ENCODE measurements at places on chromosomes 5 and 9. TPM values are rescaled to one million over a fixed set of nuclear protein-coding genes. Genes with fewer than 3 reads are reported as not detected.

DNA sequence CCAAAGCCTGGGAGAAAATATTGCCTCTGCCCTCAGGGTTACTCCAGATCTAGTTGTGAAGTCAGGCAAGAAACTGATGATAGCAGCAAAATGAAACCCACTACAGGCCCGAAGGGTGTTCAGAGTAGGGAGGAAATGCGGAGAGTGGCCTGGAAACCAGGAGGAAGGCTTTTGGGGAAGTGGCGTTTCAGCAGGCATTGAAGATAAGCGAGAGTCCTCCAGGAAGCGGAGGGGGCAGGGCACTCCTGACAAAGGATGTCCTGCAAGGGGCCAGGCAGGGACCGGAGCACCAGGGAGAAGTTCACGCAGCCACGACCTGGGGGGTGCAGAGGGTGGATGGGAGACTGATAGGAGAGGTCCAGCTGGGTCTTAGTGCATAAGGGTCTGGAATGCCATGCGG, 7.8 kb upstream of the FOXI1 start:
- DNase-seq, result no peak
- no peak overlapping the region for H3K4me3 ChIP-seq
- H3K4me1 ChIP-seq, result no peaks in the 10 kb centered on the region
- H3K27ac ChIP-seq, result no peak overlapping the region

GRCh38 chr5:143147383-143147782, 256.1 kb downstream of the NR3C1 start:
- H3K4me3 ChIP-seq, result no peak overlapping the region
- DNase-seq, result no peak
- H3K4me1 ChIP-seq, result peaks cover 41% of the 10 kb centered on the region
- H3K27me3 ChIP-seq, result no peaks in the 10 kb centered on the region
- no peak overlapping the region for H3K27ac ChIP-seq

GRCh38 chr9:99827244-99827643, 5.6 kb downstream of the NR4A3 start:
- H3K4me1 ChIP-seq, result peaks cover 5% of the 10 kb centered on the region
- H3K36me3 ChIP-seq, result no peaks in the 10 kb centered on the region
- H3K4me3 ChIP-seq, result no peak overlapping the region
- DNase-seq, result no peak
- no peaks in the 10 kb centered on the region for H3K27me3 ChIP-seq

- H3K27me3 ChIP-seq, result no peaks in the 10 kb centered on the region
- no peak overlapping the region for H3K4me3 ChIP-seq
These were observed 247.6 kb upstream of the PDE4D start for GRCh38 chr5:60141119-60141518.

Gene PPP1R2B
- total RNA-seq, result not detected

Gene C9orf153
- total RNA-seq, result not detected

Gene PTGR1
- total RNA-seq, result 86.8 TPM

Gene ZNF189
- total RNA-seq, result 13.3 TPM

DNA sequence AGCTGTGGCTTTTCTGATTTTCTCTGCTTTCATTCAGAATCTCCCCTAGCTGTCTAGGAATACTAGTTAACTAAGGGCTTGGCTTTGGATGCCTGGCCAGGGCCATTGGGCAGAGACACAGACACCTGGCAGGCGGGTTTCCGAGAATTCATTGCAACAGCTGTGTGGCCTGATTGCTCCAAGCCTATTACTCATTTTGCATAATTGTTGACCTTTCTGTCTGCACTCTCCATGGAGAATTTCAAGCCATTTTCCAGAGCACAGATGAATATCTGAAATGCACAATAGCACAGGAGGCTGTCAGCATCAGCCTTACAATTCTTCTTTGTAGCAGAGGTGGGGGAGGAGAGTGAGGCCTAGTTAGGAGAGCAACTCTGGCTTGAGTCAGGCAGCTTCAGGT, 310.5 kb downstream of the DMAC1 start:
- no peaks in the 10 kb centered on the region for H3K36me3 ChIP-seq
- DNase-seq, result no peak
- H3K27ac ChIP-seq, result no peak overlapping the region
- no peaks in the 10 kb centered on the region for H3K4me1 ChIP-seq
- H3K27me3 ChIP-seq, result no peaks in the 10 kb centered on the region

DNA sequence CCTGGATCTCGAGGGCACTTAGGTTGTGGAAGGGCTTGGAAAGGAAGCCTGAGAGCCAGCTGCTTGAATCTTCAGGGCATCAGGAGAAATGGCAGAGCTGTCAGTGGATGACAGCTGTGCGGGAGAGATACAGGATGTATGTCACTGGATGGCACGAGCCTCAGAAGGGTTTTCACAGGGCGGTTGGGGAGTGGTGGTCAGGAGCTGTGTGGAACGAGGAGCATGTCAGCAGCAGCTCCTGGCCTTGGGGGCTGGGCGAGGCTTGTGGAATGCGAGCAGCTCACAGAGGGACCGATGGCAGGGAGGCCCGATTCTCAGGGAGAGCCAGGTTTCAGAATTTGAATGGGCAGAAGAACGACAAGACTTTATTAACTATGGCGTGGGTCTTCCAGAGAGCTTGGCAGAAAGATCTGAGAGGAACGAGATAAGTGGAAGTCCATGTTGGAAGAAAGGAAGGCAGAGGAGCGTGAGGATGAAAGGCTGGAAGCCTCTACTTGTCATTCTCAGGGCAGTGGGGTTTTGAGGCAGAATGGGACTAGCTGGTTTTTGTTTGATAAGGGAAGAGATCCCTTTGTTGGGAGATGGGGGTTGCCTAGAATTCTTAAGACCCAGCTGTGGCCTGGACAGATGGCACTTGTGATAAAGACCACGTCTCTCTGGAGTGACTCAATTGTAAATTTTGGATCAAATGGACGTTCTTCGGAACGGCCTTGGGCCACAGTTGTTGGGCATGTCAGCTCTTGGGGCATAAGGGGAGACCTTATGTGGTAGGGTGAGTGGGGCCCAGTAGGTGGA, 60.3 kb downstream of the SNX30 start:
- no peak overlapping the region for H3K4me3 ChIP-seq
- no peak overlapping the region for H3K27ac ChIP-seq
- H3K36me3 ChIP-seq, result no peaks in the 10 kb centered on the region
- no peaks in the 10 kb centered on the region for H3K4me1 ChIP-seq
- no peak for DNase-seq
- no peaks in the 10 kb centered on the region for H3K27me3 ChIP-seq

- H3K4me1 ChIP-seq, result no peaks in the 10 kb centered on the region
- no peak overlapping the region for H3K27ac ChIP-seq
- H3K4me3 ChIP-seq, result no peak overlapping the region
- H3K36me3 ChIP-seq, result no peaks in the 10 kb centered on the region
- H3K27me3 ChIP-seq, result peaks cover 18% of the 10 kb centered on the region
These were observed 28.3 kb downstream of the PAEP start for GRCh38 chr9:135589596-135590485.

Gene HEMGN
- total RNA-seq, result not detected

- no peak overlapping the region for H3K4me3 ChIP-seq
- no peak overlapping the region for H3K27ac ChIP-seq
- H3K36me3 ChIP-seq, result no peaks in the 10 kb centered on the region
- H3K27me3 ChIP-seq, result no peaks in the 10 kb centered on the region
These were observed 62.7 kb upstream of the ASS1 start for GRCh38 chr9:130382096-130382495.

GRCh38 chr9:131982671-131983239, 96.9 kb downstream of the MED27 start:
- no peak overlapping the region for H3K4me3 ChIP-seq
- H3K27me3 ChIP-seq, result no peaks in the 10 kb centered on the region
- H3K36me3 ChIP-seq, result no peaks in the 10 kb centered on the region
- no peaks in the 10 kb centered on the region for H3K4me1 ChIP-seq

DNA sequence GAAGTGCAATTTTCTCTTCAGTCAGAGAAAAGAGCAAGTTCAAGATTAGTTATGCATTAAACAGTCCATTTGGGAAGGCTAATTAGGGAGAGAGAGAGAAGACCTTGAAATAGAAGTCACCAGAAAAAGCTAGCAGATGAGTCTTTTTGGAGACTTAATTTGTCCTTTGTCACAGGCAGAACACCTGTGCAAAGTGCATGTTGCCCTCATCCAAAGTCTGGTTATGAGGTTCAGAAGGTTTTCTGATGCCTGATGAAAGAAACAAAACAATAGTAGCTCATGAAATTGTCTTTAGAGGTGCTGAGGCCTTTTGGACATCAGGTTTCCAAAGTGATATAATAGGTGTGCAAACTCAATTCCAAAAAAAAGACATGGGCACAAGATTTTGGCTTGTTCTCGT, 199.3 kb downstream of the MAN2A1 start:
- DNase-seq, result no peak
- H3K27ac ChIP-seq, result no peak overlapping the region
- no peaks in the 10 kb centered on the region for H3K4me1 ChIP-seq

DNA sequence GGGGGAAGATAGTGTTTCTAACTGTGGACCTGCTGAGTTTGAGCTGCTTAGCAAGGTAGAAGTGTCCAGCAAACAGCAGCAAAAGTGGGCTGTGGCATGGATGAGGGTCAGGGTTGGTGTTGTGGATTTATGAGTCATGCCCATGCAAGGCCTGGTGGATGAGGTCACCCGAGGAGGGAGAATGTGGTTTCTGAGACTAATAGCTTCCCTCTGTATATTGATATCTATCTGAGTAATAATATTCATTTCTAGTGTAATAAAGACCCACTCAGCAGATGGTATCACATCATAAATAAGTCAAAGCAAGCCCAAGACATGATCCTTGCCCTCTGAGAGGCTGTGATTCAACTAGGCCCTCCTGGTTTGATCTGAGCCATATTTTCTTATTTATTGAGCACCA, 597.8 kb upstream of the CLINT1 start:
- peak; percentile 88 for DNase-seq
- no peaks in the 10 kb centered on the region for H3K36me3 ChIP-seq
- H3K4me1 ChIP-seq, result peaks cover 12% of the 10 kb centered on the region
- no peaks in the 10 kb centered on the region for H3K27me3 ChIP-seq
- H3K4me3 ChIP-seq, result no peak overlapping the region

DNA sequence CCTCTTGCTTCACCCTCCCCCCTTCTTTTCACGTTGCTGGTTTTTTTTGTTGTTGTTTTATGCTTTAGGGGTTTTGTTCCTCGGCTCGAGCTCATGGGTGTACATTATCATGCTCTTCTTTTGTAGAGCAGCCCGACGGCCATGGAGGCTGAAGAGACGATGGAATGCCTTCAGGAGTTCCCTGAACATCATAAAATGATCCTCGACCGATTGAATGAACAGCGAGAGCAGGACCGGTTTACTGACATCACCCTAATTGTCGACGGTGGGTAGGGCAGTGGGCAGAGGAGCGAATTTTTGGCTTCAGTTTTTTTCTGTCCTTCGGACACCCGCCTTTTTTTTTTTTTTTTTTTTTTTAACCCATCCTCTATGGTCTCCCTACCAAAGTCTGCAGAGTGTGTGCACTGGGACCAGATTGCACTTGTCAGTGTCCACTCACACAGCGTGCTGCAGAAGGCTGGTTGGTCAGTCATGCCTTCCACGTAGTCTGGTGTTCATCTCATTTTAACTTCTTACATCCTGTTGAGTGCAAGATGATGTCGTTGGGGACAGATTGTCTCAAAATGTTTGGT, 1.3 kb downstream of the ZNF131 start:
- no peak for DNase-seq
- peak overlapping the region; percentile 67 for H3K4me3 ChIP-seq
- no peaks in the 10 kb centered on the region for H3K27me3 ChIP-seq
- peaks cover 14% of the 10 kb centered on the region for H3K4me1 ChIP-seq

GRCh38 chr9:76756268-76756640, 8.0 kb upstream of the PCA3 start:
- no peaks in the 10 kb centered on the region for H3K27me3 ChIP-seq
- no peaks in the 10 kb centered on the region for H3K4me1 ChIP-seq
- H3K4me3 ChIP-seq, result no peak overlapping the region
- H3K27ac ChIP-seq, result no peak overlapping the region

DNA sequence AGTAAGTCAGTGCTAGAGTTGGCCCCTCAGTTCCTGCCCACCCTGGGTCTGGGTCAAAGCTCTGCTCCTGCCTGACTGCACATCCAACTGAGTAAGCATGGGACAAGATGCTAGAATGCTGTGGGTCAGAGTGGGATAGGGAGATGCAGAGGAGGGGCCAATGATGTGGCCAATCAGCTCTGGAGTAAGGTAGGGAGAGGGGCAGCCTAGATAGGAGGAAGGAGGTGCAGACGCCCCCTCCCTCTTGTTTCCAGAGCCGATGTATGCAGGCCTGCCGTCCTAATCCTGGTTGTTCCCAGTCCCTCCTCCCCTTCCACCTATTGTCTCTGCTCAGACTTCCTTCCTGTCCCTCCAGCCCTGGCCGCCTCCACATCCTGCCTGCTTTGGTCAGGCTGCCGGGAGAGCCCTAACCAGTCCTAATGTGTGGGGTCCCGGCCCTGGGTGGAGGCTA, 1.3 kb downstream of the ARAP3 start:
- peak overlapping the region; percentile 79 for H3K27ac ChIP-seq
- H3K4me1 ChIP-seq, result peaks cover 27% of the 10 kb centered on the region
- H3K36me3 ChIP-seq, result peaks cover 44% of the 10 kb centered on the region

Gene DRD1
- total RNA-seq, result 10.0 TPM

GRCh38 chr5:148839960-148840359, 13.5 kb downstream of the ADRB2 start:
- no peaks in the 10 kb centered on the region for H3K27me3 ChIP-seq
- DNase-seq, result no peak
- no peak overlapping the region for H3K4me3 ChIP-seq
- H3K27ac ChIP-seq, result no peak overlapping the region
- H3K36me3 ChIP-seq, result peaks cover 30% of the 10 kb centered on the region

Gene MYOZ3
- not detected for total RNA-seq

GRCh38 chr9:91858213-91859030, 91.6 kb downstream of the ROR2 start:
- H3K4me1 ChIP-seq, result no peaks in the 10 kb centered on the region
- H3K4me3 ChIP-seq, result no peak overlapping the region
- H3K27me3 ChIP-seq, result no peaks in the 10 kb centered on the region
- no peaks in the 10 kb centered on the region for H3K36me3 ChIP-seq

DNA sequence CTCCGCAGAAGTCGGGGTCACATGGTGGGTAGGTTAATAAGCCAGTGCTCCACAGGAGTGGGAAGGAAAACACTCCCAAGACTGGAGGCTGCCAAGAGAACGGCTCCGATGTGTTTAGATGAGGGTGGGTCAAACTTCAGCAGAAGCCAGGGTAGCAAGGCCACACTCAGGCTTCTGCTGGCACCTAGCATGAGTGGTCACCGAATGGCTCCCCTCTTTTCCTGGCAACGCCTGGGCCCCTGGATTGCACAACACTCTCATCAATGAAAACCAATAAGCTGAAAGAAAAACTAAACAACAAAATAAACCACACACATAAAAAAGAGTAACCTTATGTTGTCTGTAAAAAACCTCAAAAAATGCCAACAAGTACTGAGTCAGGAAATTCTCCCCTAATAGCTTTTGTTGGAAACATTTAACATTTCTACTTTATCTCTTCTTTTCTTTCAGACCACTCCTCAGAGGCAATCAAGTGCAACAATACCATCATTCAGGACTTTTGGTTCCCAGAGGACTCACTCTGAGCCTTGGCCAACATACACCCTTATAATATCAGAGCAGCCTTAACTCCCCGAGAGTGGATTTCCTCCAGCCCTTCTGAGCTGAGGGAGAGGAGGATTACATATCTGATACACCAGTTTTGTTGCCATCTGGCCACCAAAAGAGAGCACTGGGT, 279.9 kb downstream of the ENC1 start:
- H3K4me3 ChIP-seq, result no peak overlapping the region
- peaks cover 8% of the 10 kb centered on the region for H3K4me1 ChIP-seq
- no peak overlapping the region for H3K27ac ChIP-seq
- H3K36me3 ChIP-seq, result no peaks in the 10 kb centered on the region

Gene NPR2
- total RNA-seq, result 3.9 TPM

Gene MED10
- total RNA-seq, result 30.1 TPM

Gene SLC36A2
- total RNA-seq, result not detected

- no peaks in the 10 kb centered on the region for H3K4me1 ChIP-seq
- no peaks in the 10 kb centered on the region for H3K27me3 ChIP-seq
- no peak overlapping the region for H3K27ac ChIP-seq
- no peaks in the 10 kb centered on the region for H3K36me3 ChIP-seq
These were observed 1901.9 kb upstream of the ACO1 start for GRCh38 chr9:30482499-30482898.

Data from SJSA1 (cell line).